Trophoblast cell (in vitro differentiated cells and primary cell): ENCODE measurements at places on chromosomes 5 and 9.

DNA sequence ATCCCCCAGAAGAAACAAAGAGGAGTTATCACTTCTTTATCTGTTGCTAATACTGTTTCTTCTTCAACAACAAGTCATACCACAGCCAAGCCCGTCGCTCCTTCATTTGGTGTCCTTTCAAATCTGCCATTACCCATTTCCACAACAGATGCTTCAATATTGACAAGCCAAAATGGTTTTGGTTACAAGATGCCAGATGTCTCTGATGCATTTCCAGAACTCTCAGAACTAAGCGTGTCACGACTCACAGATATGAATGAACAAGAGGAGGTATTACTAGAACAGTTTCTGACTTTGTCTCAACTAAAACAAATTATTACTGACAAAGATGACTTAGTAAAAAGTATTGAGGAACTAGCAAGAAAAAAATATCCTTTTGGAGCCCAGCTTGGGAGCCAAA, 16.0 kb upstream of the HAND1 start:
- DNase-seq, result no peak
- H3K4me1 ChIP-seq, result peaks cover 12% of the 10 kb centered on the region
- H3K27me3 ChIP-seq, result no peaks in the 10 kb centered on the region

DNA sequence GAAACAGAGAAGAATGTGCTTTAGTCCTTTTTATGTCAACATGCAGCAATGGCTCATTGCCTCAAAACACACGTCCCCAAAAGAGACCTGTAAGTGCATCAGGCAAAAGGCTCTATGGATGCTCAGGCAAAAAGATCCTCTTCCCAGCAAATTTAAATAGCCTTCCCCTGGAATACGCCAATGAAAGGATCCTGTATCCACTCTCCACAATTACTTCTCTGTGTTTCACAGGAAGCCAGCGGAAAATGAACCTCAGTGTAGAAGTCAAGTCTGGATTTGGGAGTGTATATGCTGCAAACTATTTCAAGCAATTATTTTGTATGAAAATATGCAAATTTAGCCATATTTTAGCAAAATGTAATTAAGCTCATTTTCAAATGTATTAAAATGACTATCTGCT, 217.9 kb downstream of the EPB41L4A start:
- H3K36me3 ChIP-seq, result no peaks in the 10 kb centered on the region
- no peak overlapping the region for H3K4me3 ChIP-seq
- H3K27ac ChIP-seq, result no peak overlapping the region
- no peak for DNase-seq
- H3K4me1 ChIP-seq, result no peaks in the 10 kb centered on the region

DNA sequence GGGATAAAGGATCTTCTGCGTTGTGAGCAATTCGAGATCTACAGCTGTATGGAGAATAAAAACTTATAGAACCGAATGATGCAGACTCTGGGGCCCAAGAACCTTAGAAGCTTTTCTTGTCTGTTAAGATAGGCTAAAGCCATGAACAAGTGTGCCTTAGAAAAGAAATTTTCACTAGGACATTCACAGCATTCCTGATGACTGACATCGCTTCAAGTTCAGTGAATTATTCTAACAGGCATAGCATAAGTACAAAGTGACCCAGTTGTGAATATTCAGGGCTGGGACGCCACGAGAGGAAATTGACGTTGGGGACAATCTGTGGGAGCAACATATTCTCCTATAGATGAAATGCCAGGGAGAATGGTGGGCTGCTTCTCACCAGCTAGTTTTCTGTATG, 32.0 kb upstream of the PANK3 start:
- DNase-seq, result no peak
- H3K27me3 ChIP-seq, result no peaks in the 10 kb centered on the region
- no peaks in the 10 kb centered on the region for H3K36me3 ChIP-seq
- H3K27ac ChIP-seq, result no peak overlapping the region
- no peaks in the 10 kb centered on the region for H3K4me1 ChIP-seq
- no peak overlapping the region for H3K4me3 ChIP-seq

- peak; percentile 8 for DNase-seq
- no peak overlapping the region for H3K27ac ChIP-seq
- H3K4me1 ChIP-seq, result no peaks in the 10 kb centered on the region
- H3K27me3 ChIP-seq, result peaks cover 3% of the 10 kb centered on the region
- H3K4me3 ChIP-seq, result no peak overlapping the region
Measured at GRCh38 chr9:108469654-108470053, 386.1 kb downstream of the ACTL7B start.

DNA sequence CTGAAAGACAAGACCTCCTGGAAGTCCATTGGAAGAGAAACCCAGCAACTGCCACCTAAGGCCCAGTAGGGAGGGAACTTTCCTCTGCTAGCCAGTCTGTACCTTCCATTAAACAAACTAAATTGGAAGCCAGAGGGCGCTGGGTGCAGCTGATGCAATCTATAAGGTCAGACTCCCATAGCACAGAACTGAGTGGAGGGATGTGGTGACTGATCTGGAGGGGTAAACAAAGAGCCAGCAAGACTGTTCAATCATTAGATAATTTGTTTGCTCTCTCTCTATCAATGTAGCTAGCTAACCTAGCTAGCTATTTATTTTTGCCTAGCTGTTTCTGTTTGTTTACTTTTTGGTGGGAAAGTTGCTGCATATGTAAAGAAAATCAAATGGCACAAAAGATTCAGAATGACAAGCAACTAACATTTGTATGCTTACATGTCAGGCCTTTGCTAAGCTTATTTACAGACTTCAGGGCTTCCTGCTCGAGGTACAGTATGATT, 291.8 kb upstream of the DAB2 start:
- H3K4me1 ChIP-seq, result no peaks in the 10 kb centered on the region
- no peaks in the 10 kb centered on the region for H3K36me3 ChIP-seq
- H3K27ac ChIP-seq, result no peak overlapping the region
- peak; percentile 57 for DNase-seq
- H3K27me3 ChIP-seq, result no peaks in the 10 kb centered on the region

- H3K27ac ChIP-seq, result no peak overlapping the region
- no peaks in the 10 kb centered on the region for H3K4me1 ChIP-seq
- H3K36me3 ChIP-seq, result no peaks in the 10 kb centered on the region
- H3K27me3 ChIP-seq, result no peaks in the 10 kb centered on the region
- H3K4me3 ChIP-seq, result no peak overlapping the region
Measured at GRCh38 chr5:133760532-133760931, 148.2 kb upstream of the FSTL4 start.

- H3K27ac ChIP-seq, result no peak overlapping the region
- no peak overlapping the region for H3K4me3 ChIP-seq
- H3K36me3 ChIP-seq, result no peaks in the 10 kb centered on the region
Measured at GRCh38 chr5:41532485-41532884, 22.1 kb upstream of the PLCXD3 start.

GRCh38 chr5:137058089-137058488, 441.0 kb downstream of the SPOCK1 start:
- no peaks in the 10 kb centered on the region for H3K27me3 ChIP-seq
- H3K36me3 ChIP-seq, result no peaks in the 10 kb centered on the region
- no peaks in the 10 kb centered on the region for H3K4me1 ChIP-seq
- H3K4me3 ChIP-seq, result no peak overlapping the region

DNA sequence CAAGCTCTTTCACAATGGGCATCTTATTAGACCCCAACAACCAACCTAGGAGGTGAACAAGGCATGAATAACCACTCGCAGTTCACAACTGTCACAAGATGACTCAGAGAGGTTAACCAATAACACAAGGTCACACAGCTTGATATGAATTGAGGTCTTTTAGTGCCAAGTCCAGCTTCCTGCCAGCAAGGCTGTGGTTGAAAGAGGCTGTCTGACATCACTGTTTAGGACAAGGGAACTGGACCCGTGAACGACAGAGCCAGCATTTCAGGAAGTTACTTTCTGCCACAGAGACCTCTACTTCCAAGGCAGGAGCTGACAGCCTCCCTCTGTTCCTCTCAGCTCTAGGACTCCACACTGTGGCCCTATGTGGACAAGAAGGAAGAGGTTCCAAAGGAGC, 53.4 kb upstream of the ALDH1B1 start:
- H3K27me3 ChIP-seq, result no peaks in the 10 kb centered on the region
- no peak overlapping the region for H3K4me3 ChIP-seq
- H3K4me1 ChIP-seq, result no peaks in the 10 kb centered on the region
- no peak overlapping the region for H3K27ac ChIP-seq
- no peaks in the 10 kb centered on the region for H3K36me3 ChIP-seq
- DNase-seq, result no peak

DNA sequence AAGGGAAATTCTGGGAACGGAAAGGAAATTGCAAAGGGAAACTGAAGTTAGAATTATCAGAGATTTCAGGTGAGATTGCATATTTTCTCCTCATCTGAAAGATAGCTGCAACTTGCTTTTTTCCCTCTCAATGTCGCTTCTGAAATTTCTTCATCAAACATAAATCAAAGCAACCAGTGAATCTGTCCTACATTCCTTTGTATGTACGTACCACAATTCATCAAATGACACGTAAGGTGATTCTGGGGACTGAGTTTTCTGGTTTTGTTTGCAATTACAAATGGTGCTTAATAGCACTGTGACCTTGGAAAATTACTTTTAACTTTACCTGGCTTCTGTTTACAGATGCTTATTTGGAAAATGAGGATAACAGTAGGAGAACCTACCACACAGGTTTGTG, 21.9 kb upstream of the CNOT6 start:
- no peaks in the 10 kb centered on the region for H3K27me3 ChIP-seq
- no peaks in the 10 kb centered on the region for H3K36me3 ChIP-seq
- H3K27ac ChIP-seq, result no peak overlapping the region
- no peaks in the 10 kb centered on the region for H3K4me1 ChIP-seq
- H3K4me3 ChIP-seq, result no peak overlapping the region

- DNase-seq, result peak; percentile 82
- H3K36me3 ChIP-seq, result no peaks in the 10 kb centered on the region
- peaks cover 5% of the 10 kb centered on the region for H3K4me1 ChIP-seq
- no peak overlapping the region for H3K4me3 ChIP-seq
Measured at GRCh38 chr9:129198319-129199043, 20.4 kb upstream of the IER5L start.

- H3K4me3 ChIP-seq, result no peak overlapping the region
- peak; percentile 61 for DNase-seq
- peaks cover 13% of the 10 kb centered on the region for H3K4me1 ChIP-seq
- H3K27me3 ChIP-seq, result no peaks in the 10 kb centered on the region
- no peak overlapping the region for H3K27ac ChIP-seq
Measured at GRCh38 chr9:108045851-108046250, 556.3 kb upstream of the KLF4 start.

GRCh38 chr9:104779334-104779733, 15.4 kb downstream of the NIPSNAP3B start:
- H3K27me3 ChIP-seq, result no peaks in the 10 kb centered on the region
- no peak overlapping the region for H3K27ac ChIP-seq
- no peak for DNase-seq
- H3K4me1 ChIP-seq, result no peaks in the 10 kb centered on the region
- peaks cover 3% of the 10 kb centered on the region for H3K36me3 ChIP-seq

GRCh38 chr9:7209016-7209715, 451.4 kb downstream of the KDM4C start:
- no peak overlapping the region for H3K27ac ChIP-seq
- no peaks in the 10 kb centered on the region for H3K36me3 ChIP-seq
- H3K4me1 ChIP-seq, result peaks cover 8% of the 10 kb centered on the region
- DNase-seq, result no peak
- no peaks in the 10 kb centered on the region for H3K27me3 ChIP-seq
- no peak overlapping the region for H3K4me3 ChIP-seq

- no peaks in the 10 kb centered on the region for H3K36me3 ChIP-seq
- DNase-seq, result no peak
Measured at GRCh38 chr9:85577353-85577952, 164.3 kb downstream of the AGTPBP1 start.

DNA sequence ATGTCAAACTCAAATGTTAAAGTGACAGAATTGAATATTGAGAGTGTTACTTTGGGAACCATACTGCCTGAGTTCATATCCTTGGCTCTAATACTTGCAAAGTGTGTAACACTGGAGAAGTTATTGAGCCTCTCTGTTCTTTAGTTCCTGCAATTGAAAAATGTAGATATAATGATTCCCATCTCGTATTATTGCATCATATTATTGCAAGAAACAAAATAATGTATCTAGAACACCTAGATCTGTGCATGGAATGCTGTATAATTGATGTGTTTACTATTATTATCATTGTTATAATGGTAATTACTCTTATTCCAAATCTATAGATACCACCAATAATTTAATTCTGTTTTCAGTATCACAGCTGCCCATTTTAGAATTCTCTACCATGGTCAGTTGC, 310.3 kb downstream of the GABRG2 start:
- no peaks in the 10 kb centered on the region for H3K36me3 ChIP-seq
- no peak overlapping the region for H3K4me3 ChIP-seq
- no peaks in the 10 kb centered on the region for H3K27me3 ChIP-seq
- no peak for DNase-seq
- H3K4me1 ChIP-seq, result no peaks in the 10 kb centered on the region

DNA sequence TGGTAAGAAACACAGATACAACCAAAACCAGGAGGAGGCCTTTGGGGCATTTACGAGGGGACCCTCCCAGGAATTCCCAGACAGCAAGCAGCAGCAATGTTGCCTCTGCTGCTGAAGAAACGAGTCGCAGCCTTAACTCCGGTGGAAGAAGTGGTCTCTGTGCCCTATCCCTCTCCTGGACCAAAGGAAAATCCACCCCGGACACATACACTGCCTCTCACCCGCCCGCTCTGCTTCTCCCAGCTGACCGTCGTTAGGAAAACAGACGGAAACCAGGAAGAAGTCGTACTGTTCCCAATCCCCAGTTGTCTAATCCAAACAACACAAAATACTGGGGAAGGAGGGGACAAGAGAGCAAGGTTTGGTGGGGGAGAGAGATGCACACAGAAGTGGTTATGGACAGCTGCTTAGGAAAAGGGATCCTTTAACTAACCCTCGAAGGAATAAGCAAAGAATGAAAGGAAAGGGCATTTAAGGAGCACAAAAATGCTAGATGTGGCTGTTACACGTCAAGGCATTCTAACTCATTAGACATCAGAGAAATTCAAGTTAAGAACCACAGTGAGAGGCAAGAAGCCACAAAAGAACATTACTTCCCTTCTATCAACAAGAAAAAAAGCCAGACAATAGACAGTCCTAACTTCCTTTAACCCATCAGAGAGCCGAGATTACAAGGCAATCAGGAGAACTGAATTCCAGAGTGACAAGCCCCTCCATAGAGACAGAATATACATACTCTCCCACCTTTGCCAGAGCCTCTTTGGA, 71.9 kb downstream of the ACTL7B start:
- DNase-seq, result no peak
- H3K27ac ChIP-seq, result peak overlapping the region; percentile 8
- H3K4me1 ChIP-seq, result peaks cover 3% of the 10 kb centered on the region
- H3K27me3 ChIP-seq, result no peaks in the 10 kb centered on the region
- no peaks in the 10 kb centered on the region for H3K36me3 ChIP-seq
- H3K4me3 ChIP-seq, result no peak overlapping the region

- peak; percentile 88 for DNase-seq
- no peaks in the 10 kb centered on the region for H3K36me3 ChIP-seq
Measured at GRCh38 chr9:130680836-130681768, 12.5 kb upstream of the EXOSC2 start.
